ENCODE measurements at places on chromosomes 1 and 21.

- DNase-seq: no peak
These were observed 9.6 kb upstream of the GPR37L1 start for GRCh38 chr1:202112859-202113689.

- DNase-seq: peak; percentile 67
These were observed 263.6 kb downstream of the DUSP10 start for GRCh38 chr1:221478050-221478949.

DNA sequence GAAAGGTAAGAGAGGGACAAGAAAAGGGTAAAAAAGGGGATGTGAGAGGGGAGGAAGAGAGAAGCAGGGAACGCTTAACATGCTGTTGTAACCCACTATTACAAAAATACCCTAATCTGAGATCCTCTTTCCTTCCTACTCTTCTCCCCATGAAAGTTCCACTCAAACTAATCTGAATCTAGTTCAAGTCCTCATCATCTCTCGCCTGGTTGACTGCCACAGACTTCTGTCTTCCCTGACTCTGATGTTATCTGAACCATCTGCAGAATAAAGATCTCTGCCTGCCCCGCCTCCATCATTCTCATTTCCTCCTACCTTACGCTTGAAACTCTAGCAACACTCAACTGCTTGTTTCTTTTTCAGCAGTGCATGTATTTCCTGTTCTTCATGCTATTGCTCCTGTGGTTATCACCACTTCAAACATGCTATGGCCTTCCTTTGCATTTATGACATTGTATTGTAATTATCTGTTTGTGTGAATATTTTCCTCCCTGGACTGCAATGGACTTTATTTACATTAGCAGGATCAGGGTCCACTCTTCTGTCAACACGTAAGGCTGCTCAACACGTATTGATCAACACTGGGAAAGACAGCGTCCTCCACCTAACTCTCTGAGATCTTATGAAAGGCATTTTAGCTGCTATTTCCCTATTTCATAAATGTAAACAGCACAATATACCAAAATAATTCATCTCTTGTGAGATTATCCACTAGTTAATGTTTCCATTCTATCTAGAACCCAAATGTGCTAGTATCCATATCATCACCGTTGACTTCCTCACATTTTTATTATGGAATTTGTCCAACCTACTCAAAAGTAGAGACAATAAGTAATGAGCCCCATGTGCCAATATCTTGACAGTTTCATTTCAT, 215.5 kb upstream of the USP25 start:
- no peak for DNase-seq

DNA sequence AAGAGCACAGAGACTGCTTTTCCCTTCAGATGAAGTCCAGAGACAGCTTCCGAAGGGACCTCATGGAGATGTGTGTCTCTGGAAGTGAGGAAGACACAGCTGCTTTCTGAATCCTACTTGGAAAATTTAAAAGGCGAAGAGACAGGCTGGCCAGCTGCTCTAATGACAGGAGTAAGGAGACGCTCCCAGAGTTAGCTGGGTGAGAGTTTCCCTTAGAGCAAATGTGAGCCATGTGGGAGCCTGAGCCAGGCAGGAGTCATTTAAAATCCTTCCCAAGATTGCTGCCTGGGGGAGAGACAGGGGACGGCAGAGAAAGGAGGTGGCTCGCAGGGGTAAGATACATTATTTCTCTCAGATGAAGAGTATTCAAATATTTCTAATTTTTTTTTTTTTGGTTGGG, 53.1 kb downstream of the ZNF326 start:
- no peak for DNase-seq

DNA sequence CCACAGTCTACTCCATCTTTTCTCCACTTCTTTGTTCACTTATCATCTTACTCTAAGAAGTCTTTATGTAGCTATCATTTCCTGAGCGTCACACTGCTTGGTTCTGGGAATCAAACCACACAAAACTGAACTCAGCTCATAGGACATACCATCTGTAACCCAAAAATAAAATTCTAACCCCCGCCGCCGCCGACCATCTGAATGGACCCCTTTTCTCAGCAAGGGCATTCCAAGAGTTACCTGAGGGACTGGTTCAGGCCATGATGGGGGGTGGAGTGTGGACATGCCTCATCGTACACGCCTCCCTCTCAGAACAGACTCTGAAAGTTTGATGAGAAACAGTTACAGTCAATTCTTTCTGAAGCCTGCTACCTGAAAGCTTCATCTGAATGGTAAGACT, 12.6 kb upstream of the CHI3L2 start:
- DNase-seq: no peak

GRCh38 chr1:3674100-3675094, 22.1 kb downstream of the TP73 start:
- DNase-seq: no peak

DNA sequence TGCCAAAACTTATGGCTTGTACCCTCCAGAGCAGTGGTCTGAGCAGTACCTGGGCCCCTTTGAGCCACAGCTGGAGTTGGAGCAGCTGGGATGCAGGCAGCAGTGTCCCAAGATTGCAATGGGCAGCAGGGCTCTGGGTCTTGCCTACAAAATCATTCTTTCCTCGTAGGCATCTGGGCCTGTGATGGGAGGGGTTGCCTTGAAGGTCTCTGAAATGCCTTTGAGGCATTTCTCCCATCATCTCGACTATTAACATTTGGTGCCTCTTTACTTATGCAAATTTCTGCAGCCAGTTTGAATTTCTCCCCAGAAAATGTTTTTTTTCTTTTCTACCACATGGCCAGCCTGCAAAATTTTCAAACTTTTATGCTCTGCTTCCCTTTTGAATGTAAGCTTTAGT, 31.0 kb upstream of the TSPAN2 start:
- no peak for DNase-seq

GRCh38 chr1:201516511-201517127, 9.7 kb upstream of the CSRP1 start:
- no peak for DNase-seq

- no peak for DNase-seq
These were observed 10.7 kb downstream of the ZFYVE9 start for GRCh38 chr1:52152572-52152971.

DNA sequence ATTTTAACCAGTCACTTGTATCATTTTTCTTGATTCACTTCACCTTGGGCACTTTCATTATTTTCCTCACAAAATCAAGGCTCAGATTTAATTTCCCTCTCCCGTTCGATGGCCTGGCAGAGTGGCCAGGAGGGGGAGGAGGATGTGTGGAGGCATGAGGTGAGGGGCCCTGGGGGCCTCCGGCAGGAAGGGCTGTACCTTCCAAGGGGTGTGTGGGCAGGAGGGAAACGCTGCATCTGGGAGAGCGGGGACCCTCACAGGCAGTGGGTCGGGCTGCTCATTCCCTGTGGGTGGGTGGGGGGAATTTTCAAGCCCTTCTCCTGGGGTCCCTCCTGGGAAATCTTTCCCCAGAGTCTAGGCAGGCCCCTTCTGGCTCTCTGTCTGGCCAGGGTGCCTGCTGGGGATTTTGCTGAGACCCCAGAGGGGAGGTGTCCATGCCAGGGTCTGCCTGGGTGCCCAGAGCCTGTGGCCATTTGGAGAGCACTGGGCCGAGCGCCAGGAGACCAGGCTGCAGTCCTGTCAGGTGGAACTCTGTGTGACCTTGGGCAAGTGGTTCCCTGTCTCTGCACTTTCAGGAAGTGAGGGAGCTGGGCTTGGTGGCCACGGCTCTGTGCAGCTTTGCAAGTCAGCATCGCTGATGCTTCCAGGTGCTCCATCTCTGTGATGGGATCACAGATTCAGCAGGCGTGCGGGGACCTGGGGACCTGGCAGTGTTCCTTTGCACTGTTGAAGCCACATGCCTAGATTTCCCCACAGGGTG, 81.9 kb upstream of the C1orf174 start:
- peak; percentile 52 for DNase-seq

DNA sequence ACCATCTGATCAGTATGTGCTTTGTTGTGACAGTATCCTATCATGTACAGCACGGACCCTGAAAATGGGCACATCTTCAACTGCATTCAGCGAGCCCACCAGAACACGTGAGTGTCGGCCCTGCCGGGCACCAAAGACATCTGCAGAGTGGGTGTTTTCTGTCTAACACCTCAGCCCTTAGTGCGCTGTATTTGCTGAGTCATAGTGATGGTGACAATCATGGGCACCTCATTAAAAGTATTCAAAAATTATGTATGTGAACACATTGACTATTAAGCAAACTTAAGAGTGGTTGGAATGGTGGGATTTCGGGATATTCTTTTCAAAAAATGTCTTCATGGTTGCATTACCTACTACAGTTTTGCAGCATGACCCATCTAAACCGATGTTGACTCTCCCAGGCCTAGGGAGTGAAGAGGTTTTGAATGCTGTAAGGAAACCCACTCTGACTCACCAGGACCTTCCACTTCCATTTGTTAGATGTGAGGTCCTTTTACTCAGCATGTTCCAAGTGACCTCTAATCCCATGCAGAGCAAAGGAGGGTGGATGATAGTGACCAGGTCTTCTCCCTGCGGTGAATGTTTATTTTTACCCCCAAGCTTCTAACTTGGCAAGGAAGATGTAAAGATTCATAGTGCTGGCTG, 20.1 kb downstream of the MGST3 start:
- DNase-seq: no peak

- DNase-seq: no peak
These were observed 31.1 kb downstream of the EDARADD start for GRCh38 chr1:236425031-236425663.

DNA sequence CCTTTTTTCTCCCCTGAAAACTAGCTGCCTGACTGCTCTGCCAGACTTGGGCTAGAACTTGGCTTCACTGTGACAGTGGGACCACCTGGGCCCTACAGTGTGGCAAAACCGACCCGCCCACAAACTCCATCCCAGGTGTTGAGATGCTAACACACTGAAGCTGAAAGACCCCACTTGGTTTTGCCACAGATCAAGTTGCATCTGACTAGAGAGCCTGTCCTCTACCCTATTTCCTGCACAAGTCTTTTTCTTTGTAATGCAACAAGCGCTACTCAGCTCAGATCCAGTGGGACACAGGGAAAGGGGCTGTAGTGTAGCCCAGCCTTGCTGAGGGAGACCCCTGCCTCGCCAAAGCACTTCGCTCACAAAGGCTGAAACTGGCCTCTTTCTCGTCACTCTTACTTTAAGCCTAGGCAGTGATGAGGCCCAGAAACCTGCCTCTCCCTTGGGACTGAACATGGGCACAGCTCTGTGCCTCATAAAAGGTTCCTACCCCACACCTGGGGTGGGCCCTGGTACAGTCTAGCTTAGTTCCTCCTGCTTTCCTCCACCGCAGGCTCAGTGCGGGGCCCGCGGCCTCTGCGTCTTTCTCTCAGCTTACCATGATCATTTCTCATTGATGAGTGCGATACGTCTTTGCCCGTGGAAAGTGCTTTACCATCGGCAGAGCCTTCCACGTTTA, 9.7 kb downstream of the ALPL start:
- no peak for DNase-seq

DNA sequence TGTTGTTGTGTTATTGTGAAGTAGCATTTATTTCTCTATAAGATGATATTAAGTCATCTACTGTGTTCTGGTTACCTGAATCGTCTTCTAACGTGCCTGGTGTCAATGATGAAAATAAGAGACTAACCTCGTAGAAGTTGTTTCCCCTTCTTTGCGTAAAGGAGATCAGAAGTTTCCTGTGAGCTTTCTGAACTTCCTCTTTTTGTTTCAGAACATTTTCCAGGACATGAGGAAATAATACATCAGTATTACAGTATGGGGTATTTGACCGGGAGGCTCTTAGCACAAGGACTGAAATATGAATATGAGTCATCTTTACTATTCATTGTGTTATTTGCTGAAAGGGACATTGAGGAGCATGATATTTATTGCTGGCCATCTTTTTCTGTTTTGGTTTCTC, 1.3 kb downstream of the ST6GALNAC3 start:
- DNase-seq: no peak

GRCh38 chr1:67682659-67683197, 2.3 kb upstream of the GADD45A start:
- no peak for DNase-seq

DNA sequence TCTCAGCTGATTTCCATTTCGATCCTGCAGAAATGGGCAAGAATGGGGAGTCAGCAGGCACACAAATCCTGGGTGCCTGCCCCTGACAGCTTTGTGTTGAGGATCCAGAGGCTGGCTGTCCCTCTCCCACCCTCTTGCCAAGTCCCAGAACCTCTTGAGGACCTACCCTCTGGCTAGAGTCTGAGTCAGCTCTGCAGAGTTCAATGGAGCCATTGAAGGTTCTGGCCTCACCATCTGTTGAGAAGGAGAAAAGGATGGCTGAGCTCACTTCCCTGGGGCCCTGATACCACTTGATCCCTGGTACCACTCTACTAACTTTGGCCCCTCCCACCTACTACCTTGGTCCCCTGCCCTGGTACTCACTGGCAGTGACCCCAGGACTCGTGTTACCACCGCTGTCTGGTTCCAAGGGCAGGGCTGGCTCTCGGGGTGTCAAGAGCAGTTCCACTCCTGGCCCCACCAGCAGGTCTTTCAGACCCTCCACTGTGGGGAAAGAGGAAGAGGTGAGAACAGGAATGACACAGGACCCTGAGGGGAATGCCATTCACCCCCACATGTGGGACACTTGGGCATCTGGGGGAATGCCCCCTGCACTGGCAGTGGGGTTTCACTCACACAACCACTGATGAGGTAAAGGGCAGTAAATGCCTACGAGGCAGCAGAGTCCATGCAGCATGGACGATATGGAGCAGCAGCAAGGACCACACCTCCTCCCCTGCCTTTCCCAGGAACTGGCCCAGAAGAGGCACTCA, 10.5 kb downstream of the RXFP4 start:
- DNase-seq: no peak

- no peak for DNase-seq
These were observed 39.3 kb downstream of the POFUT2 start for GRCh38 chr21:45248301-45248892.

DNA sequence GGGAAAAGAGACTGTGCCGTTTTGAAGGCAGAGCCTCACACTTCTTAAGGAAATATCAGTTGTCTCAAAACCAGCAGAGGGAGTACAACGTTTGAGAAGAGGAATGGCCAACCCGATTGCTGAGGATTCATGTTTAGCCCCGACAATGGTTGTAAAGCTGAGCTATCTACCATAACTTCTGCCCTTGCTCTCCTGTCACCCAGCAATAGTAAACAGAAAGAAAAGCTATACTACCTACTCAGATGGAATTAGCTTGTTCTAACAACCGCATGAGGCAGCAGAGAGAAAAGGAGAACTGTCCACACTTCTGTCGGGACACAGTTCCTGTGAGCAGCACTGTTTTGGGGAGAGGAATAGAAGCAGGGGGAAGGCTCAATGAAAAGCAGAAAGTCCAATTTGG, 91.2 kb downstream of the SLC45A1 start:
- no peak for DNase-seq

- DNase-seq: no peak
These were observed 401.3 kb downstream of the CAMTA1 start for GRCh38 chr1:7186382-7187111.

GRCh38 chr1:3192825-3193224, 123.8 kb downstream of the PRDM16 start:
- no peak for DNase-seq

GRCh38 chr1:243428084-243428483, 172.2 kb downstream of the SDCCAG8 start:
- DNase-seq: no peak

DNA sequence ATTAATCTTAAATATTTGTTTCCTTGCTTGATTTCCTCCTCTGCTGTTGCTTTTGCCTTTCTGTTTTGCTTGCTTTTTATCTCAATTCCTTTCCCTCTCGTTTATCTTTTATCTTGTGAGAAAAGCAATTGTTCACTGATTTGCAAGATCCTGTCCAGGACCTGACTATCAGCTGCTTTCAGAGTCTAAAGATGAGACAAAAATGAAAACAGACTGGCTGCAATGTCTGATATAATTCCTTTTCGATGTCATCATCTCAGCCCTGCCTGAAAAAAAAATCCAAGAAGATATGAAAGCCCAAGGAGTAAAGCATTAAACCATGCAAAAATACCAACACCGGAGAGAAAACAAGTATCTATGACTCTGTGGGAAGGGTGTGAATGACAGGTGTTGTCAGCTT, 225.5 kb downstream of the PATJ start:
- no peak for DNase-seq
